OCI-LY7 (cell line): ENCODE measurements at places on chromosomes 3 and 15. TPM values are rescaled to one million over a fixed set of nuclear protein-coding genes. Genes with fewer than 3 reads are reported as not detected.

CHRNA5 gene
- 8.3 and 9.1 TPM in 2 replicates for total RNA-seq

TGM4 gene
- total RNA-seq = not detected in 2 replicates

ISG20 gene
- 244 and 310 TPM in 2 replicates for total RNA-seq

ACKR4 gene
- 2.5 and 3.8 TPM in 2 replicates for total RNA-seq

RTP3 gene
- 0.37 and 0.74 TPM in 2 replicates for total RNA-seq

SLC24A5 gene
- not detected in 2 replicates for total RNA-seq

LTF gene
- total RNA-seq = not detected in 2 replicates

RARRES1 gene
- total RNA-seq = not detected in 2 replicates

ITGB5 gene
- total RNA-seq = not detected in 2 replicates

PRSS50 gene
- total RNA-seq = not detected in 2 replicates

GRCh38 chr3:178350763-178351162 is 185.5 kb upstream of the KCNMB2 start:
- no peak for DNase-seq

GRCh38 chr15:43903864-43904290 is 77.1 kb downstream of the WDR76 start:
- DNase-seq = peak; percentile 78

GRCh38 chr3:188854772-188855149 is 317.0 kb upstream of the TPRG1 start:
- DNase-seq = no peak

DNA sequence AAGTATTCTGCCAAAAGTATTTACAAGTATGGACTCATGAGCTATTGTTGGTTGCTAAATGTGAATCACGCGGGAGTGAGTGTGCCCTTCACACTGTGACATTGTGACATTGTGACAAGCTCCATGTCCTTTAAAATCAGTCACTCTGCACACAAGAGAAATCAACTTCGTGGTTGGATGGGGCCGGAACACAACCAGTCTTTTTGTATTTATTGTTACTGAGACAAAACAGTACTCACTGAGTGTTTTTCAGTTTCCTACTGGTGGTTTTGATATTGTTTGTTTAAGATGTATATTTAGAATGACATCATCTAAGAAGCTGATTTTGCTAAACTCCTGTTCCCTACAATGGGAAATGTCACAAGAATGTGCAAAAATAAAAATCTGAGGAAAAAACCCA is 30.3 kb downstream of the SYNM start:
- no peak for DNase-seq

DNA sequence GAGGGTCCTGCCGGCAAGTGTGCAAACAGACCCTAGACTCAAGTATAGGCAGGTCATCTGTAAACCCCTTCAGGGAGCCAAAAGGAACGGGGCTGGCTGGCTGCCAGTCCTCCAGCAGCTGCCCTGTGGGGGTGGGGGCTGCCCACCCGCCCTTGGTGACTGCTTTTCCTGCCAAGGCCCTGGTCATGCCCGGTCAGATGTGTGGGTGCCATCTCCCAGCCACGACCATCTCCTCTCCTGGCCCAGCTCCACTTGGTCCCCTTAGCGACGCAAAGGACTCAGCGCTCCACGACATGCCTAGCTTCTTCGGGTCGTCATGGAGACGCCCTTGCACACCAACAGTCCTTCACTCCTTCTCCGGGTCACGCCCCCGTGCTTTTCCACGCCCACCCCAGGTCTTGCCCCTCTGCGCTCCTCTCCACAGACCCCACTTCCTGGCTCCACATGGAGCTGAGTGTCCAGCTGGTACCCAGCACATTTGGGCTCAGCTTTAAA is 2.4 kb downstream of the MUC4 start:
- DNase-seq = no peak

- peak; percentile 46 for DNase-seq
These were observed 7.2 kb downstream of the LIPC start for GRCh38 chr15:58438956-58439355.

- DNase-seq = no peak
These were observed 596.3 kb downstream of the PYDC2 start for GRCh38 chr3:192057261-192057660.

GRCh38 chr3:152589644-152590043 is 245.3 kb upstream of the P2RY1 start:
- no peak for DNase-seq

GRCh38 chr3:72818092-72818773 is 30.0 kb downstream of the SHQ1 start:
- DNase-seq = peak; percentile 22

DNA sequence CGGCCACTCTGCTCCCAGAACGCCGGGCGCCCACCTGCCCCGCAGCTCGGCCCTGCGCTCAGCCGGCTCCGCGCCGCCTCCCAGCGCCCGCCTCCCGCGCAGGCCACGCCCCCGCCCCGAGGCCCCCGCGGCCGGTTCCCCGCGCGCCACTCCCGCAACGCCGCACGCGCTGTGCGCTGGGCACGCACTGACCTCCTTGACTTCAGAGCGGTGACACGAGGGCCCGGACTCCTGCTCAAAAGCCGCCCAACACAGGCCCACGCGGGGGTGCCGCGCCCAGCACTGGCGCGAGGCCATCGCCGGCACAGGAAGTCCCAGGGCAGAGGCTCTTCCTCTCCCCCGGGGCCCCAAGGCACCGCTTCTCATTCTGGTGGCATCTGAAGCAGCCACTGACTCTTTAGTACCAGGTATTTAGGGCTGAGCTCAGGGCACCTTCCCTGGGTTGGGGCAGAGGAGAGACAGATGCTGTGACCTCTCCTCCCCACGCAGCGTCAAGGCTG is 12.4 kb downstream of the TNK2 start:
- peak; percentile 79 for DNase-seq

- no peak for DNase-seq
These were observed 14.8 kb downstream of the PBRM1 start for GRCh38 chr3:52670621-52671521.

DNA sequence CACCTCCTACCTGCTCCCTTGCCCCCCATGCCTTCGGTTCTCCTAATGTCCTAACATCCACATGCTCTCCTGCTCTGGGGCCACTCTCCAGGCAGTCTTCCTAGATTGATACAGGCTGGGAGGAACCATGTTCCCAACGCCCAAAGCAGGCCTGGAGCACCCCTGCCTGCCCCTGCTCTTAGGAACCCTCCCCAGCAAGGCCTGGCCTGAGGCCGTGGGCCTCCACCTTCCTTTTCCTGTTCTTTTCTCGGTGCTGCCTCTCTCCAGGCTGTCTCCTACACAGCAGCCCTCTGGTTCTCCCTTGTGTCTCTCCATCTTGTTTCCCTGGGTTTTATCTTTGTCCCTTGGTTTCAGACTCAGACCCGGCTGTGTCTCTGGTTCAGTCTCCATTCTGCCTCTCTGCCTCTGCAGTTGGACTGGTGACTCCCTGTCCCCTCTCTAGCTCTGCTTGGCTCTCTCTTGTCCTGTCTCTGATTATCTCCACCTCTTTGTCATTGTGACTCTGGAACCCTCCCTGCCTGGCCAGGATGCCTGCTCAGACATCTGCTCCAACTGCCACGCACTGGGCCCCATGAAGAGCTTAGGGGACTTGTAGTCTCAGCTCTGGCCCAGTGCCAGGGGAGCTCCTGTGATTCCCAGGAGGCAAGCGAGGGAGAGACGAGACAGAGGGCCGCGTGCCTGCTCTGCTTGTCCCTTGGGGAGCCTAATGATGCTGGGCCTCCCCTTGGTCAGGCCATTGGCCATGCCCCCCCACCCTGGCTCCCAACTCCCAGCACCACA is 26.0 kb upstream of the RPL29 start:
- no peak for DNase-seq

GRCh38 chr3:118802325-118803095 is 232.1 kb downstream of the IGSF11 start:
- DNase-seq = no peak

GRCh38 chr3:9595877-9596276 is 42.3 kb upstream of the LHFPL4 start:
- no peak for DNase-seq

DNA sequence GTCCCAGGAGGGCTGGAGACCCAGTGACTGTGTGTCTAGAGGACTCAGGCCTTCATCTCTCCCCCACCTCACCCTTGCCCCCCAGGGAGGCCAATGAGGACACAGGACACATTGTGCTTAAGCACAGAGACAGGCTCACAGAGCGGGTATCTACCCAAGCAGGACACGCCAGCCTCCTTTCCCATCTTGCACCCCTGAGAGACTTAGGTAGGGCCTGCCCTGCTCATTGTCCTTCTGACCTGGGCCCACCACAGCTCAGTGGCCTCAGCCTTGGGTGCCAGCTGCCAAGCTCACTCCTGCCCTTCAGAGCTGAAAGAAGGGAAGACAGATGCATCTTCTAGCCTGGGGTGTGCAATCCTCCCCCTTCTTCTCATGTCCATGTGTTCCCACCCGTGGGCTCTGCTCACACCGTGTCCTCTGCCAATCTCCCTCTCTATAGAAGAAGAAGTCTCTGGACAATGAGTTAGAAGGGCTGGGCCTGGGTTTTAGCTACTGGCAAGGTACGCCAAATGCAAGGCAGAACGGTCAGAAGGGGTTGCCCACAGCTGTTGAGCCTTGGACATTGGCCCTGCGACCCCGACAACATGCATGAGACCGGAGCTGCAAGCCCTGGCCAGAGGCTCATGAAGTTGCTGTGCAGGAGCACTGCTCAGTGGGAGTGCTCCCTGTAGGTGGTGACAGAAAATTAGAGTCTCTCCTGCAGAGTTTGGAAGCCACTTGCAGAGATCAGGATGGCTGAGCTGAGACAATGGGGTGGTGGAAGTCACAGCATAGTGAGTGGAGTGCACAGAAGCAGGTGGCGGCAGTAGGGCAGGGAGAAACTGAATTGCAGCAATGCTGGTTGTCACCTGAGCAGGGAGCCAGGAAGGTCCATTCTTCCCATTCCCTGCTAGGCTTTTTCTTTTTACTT is 32.8 kb downstream of the ACSBG1 start:
- DNase-seq = no peak

GRCh38 chr3:64067506-64068346 is 44.4 kb upstream of the PSMD6 start:
- DNase-seq = no peak

DNA sequence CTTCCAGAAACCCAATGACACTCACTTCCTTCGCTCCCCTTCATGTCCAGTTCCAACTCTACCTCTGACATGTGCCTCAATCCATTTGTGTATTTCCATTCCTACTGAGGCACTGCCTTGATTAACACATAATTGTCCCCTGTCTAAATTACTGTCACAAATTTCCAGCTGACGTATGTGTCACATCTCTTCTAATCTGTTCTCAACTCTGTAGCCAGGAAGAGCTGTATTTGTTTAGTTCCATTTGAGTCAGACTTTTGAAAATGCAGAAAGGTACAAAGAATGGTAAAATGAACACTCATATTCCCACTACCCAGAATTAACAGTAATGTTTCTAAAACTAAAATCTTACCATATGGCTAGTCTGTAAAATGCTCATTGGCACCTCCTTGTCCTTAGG is 299.0 kb upstream of the GADL1 start:
- DNase-seq = no peak

- DNase-seq = no peak
These were observed 60.5 kb upstream of the LRIG1 start for GRCh38 chr3:66561367-66561766.

DNA sequence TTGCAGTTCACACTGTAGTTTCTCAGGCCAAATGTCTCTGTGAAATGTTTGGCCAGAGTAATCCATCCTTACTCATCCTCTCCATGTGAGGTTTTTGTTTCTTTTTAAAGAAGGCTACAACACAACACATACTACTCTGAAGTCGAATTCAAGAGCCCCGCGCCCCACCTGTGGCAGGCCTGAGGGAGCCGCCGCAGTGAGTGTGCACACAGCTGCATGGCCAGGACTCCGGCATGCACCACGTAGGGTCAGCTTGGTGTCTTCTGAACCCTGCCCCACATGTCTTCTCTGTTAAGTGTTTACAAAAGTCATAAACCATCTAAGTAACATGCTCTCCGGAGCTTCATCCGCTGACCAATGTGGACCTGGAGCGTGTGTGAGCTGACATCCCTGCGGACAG is 58.7 kb downstream of the PGPEP1L start:
- DNase-seq = no peak

DNA sequence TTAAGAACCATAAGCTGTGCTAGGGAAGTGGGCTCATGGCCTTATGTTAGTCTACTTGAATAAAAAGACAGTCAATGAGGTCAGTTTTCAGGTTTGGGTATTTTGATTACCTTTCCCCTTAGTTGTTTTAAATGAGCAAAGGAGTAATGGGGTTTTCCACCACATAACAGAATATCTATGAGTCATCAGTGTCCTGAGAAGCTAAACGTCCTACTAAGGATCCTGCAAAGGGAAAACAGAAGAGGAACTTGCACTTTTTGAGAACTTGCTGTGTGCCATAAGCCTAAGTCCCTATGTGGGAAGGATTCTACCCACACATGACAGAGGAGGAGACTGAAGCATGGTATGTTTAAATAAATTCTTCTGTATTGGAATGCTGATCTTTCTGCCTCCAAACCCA is 292.8 kb upstream of the TMC3 start:
- DNase-seq = no peak

GRCh38 chr15:100806157-100806556 is 73.5 kb upstream of the ALDH1A3 start:
- no peak for DNase-seq

DNA sequence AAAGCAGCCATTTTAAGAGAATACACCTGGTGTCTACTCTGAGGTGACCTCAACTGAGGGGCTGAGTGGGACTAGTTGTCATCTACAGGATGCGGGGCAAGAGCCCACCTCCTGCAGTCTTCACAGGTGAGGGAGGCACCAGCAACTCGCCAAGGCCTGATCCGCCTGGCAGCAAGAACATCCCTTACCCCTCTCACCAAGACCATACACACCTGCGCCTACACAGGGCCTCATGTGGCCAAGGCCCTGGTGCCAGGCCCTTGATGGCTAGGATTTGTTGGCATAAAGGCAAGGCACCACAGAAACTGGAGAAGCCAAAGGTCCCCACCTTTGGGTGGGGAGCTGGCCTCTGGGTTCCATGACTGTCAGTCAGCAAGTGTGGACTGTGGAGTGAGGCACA is 18.4 kb downstream of the ELP6 start:
- DNase-seq = no peak

GRCh38 chr3:124463234-124463633 is 267.0 kb upstream of the UMPS start:
- DNase-seq = no peak

GRCh38 chr3:71903936-71904335 is 119.0 kb upstream of the PROK2 start:
- DNase-seq = no peak

DNA sequence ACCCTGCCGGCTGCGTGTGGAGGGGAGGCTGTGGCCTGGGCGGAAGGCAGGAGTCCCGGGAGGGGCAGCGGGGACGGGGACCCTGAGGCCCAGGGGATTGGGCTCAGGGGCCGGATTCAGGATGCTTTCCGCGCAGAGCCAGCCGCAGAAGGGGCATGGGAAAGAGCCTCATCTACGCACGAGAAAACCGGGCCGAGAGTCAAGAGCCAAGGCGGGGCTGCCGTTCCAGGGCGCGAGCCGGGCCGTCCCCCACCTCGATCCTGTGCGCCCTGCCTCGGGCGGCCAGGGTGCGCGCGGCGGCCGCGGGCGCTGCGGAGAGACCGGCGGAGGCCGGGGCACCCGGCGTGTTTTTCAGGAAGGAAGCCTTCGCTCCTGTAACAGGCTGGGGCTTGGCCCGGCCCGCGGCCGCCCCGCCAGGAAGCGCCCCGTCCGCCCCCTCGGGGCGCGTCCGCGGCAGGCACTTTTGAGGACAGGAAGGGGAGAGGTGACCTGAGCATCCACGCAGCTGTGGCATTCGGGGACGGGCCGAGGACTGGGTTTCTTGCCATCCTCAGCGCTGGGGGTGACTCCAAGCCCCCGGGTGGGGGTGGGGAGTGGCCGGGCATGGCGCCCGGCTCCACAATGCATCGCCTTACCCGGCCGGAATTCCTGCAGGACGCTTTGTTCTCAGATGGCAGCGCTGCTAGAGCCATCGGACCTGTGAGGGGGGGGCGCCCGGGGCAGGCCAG is 62.3 kb upstream of the GATA2 start:
- no peak for DNase-seq

GRCh38 chr15:57607570-57608000 is 15.9 kb downstream of the MYZAP start:
- no peak for DNase-seq
